Stimulated activated CD8-positive, alpha-beta memory T cell treated with anti-CD3 and anti-CD28 coated beads, Interleukin-7, amount 100 ng/mL, for 1 hour (primary cell): ENCODE measurements at places on chromosomes 6 and 20.
A peak's percentile ranks its signal among the peaks of the same experiment; 100 is the strongest.

GRCh38 chr6:71468841-71469700 is 180.5 kb downstream of the OGFRL1 start:
- no peak for DNase-seq

GRCh38 chr6:165543781-165544180 is 119.3 kb downstream of the PDE10A start:
- no peak for DNase-seq

GRCh38 chr6:109372130-109372529 is 10.1 kb downstream of the CD164 start:
- no peak for DNase-seq

DNA sequence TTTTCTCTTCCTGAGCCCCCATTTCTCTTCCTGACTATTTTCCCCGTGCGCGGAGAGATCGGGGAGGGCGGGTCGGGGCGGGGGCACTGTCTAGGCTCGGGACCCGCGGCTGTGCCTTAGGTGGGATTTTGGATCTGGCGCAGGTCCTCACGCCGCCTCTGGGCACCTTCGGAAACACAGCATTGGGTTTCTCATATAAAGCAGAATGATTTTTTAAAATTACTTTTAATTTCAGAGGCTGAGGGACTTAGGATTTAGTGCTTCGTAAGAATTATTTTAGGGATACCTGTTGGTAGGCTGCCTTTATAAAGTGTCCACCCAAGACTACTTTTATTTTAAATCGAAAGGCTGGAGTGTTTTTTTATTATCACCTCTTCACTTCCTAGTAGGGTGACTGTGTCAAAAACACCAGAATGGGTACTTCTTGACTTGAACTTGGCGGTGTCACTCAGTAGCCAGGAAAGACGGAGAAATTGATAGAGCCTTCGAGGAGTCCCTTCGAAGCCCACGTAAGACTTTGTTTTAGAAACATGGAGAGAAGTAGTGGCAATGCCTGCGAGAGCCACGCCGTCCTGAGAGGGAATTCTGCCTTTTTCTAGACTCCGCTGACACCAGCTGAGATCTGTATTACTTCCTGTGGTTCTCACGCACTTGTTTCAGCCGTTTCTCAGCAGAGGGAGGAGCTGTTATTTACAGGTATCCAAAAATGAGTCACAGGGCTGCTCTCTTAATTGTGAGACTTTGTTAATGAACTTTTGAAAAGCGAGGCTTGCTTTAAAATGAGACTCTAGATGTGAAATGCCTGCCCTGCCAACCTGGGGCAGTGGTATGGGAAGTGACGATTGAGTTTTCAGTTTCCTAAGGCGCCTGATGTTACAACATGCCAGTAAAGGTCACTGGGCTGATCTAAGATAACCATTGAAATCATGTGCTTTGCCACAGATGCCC is 667 bp downstream of the STX11 start:
- peak; percentile 32 for DNase-seq

DNA sequence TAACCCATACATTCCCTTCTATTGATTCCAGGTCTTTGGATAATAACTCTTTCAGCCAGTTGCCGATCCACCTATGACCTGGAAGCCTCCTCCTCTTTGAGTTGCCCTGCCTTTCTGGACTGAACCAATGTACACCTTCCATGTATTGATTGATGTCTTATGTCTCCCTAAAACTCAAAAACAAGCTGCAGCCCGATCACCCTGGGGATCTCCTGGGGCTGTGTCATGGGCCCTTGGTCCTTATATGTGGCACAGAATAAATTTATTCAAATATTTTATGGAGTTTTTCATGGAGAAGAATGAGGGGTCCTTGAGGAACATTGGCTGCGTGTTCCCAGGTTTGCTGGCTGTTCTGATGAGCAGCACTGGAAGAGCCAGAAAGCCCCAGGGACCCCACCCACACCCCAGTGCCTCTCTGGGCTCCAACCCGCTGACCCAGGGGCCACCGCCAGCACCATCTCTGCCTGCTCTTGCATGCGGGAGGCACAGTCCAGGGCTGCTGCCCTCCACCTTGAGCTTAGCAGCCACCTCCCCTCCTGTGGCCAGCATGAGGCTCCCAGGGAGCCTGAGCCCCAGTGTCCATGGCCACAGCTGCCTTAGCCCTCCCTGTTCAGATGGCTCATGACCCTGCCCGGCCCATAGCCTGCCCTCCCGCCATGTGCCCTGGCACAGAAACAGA is 36.5 kb upstream of the CST7 start:
- DNase-seq = no peak

DNA sequence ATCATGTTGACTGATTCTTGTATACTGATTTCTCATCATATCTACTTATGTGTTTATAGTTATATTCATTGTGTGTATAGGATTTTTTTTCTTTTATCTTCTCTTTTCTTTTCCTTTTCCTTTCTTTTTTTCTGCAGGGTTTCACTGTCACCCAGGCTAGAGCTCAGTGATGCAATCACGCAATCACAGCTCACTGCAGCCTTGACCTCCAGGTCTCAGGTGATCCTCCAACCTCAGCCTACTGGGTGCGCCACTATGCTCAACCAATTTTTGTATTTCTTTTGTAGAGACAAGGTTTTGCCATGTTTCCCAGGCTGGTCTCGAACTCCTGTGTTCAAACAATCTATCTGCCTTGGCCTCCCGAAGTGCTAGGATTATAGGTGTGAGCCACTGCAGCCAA is 1.6 kb upstream of the PBOV1 start:
- no peak for DNase-seq

- DNase-seq = no peak
Observed at GRCh38 chr6:33481192-33481591, 26.8 kb downstream of the ZBTB9 start.

DNA sequence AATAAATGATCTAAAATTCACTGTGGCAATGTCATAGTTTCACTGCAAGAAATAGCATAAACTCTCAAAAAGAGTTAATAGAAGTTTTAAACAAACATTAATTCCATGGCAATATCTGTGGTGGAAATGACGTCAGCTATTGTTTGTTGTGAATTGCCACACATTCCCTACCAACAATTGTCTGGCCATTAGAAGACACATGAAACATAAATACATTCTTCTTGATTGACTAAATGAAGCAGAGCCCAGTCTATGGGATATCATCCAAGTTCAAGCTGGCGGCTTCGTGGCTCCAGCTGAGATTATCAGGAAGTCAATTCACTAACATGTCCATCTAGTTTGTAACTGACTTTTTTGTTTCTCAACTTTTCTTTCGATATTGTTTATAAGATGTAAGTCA is 369.0 kb downstream of the ARHGAP18 start:
- no peak for DNase-seq

- DNase-seq = no peak
Observed at GRCh38 chr6:26493258-26493657, 6.8 kb upstream of the BTN1A1 start.

GRCh38 chr6:1865585-1865984 is 255.9 kb downstream of the FOXC1 start:
- no peak for DNase-seq

GRCh38 chr6:854406-855118 is 161.6 kb upstream of the EXOC2 start:
- no peak for DNase-seq

- no peak for DNase-seq
Observed at GRCh38 chr6:24829657-24830056, 30.9 kb upstream of the ARMH2 start.

DNA sequence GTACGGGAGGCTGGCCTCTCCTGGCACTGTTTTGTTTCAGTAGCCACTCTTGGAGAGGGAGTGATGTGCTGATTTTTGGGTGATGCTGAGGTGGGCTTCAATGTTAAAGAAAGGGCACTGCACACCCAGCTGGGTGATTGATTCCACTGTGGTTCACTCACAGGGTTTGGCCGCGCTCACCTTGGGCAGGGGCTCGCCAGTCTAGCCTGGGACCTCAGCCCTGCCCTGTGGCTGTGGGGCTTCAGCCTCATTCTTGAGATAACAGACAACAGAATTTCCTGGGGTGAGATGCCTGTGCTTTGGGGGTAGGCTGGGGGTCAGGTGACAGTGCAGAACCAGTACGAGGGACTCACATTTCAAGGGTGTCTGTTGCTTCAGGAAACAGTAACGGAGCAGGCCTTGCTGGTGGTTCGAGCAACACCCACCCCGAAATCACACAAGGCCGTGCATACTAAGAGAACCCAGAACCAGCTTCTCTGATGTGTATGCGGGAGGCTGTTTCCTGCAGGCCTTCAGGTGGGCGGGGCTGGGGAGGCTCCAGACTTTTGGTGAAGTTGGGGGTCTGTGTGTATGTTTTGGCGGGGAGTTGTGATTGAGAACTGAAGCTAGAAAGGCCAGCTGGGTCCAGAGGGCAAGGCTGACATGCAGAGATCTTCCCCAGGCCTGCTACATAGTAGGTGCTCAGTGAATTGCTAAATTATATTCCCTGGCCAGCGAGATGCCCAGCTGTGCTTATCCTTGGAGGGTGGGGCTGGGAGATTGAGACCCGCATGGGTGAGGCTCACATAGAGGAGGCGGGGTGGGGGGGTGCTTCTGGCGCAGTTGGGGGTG is 154.2 kb upstream of the RNF24 start:
- DNase-seq = no peak

- no peak for DNase-seq
Observed at GRCh38 chr6:90216072-90216977, 80.3 kb downstream of the BACH2 start.

DNA sequence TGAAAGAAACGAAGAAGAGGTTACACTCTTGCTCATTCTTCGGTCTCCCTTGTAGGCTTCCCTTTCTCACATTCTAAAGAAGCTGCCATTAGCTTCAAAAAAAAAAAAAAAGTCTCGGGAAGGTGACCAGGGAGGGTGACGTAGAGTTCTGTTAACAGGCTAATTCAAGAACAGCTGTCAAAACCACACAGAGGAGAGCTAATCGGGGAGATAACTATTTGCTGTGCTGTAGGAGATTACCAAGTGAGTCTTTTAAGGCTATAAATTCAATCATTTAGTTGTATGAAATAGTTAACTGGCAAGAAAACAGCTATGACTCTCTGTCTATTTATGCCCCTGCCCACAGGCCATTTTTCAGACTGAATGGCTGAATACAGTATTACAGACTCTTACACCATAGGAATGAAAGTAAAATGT is 256.8 kb downstream of the SYNE1 start:
- DNase-seq = no peak

DNA sequence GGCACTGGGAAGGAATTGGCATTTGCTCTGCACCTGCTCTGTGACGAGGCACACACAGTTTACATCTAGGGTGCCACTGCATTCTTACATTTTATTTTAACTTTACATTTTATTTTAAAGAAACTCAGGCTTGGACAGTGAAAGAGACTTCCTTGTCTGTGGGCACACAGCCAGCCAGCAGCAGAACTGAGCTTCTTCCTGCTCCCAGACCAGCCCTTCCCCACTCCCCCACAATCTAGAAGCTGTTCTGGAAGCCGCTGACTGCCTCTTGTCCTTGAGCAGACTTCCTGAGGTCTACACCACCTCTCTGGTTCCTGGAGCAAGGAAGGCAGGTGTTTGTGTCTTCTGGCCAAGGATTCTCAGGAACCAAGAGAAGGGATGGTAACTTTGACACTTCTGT is 27.9 kb upstream of the CD93 start:
- no peak for DNase-seq

DNA sequence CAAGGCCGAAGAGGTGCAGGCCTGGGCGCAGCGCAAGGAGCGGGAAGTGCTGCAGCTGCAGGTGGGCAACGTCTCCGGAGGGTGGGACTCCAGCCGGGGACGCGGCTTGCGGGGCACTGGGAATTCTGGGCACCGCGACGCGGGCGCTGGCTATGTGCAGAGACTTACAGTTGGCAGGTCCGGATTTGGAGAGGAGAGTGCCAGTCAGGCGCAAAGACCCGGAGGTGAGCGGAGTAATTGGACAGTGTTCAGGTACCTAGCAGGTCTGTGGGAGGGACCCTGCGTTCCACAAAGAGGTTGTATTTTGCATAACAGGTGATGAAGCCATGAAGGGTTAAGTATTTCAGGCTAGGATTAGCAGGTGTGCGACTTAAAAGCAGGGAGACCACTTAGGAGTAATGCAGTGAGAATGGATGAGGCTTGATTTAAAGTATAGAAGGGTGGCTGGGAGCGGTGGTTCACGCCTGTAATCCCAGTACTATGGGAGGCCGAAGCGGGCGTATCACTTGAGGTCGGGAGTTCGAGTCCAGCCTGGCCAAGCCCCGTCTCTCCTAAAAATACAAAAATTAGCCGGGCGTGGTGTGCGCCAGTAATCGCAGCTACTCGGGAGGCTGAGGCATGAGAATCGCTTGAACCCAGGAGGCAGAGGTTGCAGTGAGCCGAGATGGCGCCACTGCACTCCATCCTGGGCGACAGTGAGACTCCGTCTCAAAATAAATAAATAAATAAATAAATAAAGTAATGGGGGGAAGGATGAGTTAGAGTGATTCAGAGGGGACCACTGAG is 1.0 kb downstream of the MRPS26 start:
- DNase-seq = no peak

DNA sequence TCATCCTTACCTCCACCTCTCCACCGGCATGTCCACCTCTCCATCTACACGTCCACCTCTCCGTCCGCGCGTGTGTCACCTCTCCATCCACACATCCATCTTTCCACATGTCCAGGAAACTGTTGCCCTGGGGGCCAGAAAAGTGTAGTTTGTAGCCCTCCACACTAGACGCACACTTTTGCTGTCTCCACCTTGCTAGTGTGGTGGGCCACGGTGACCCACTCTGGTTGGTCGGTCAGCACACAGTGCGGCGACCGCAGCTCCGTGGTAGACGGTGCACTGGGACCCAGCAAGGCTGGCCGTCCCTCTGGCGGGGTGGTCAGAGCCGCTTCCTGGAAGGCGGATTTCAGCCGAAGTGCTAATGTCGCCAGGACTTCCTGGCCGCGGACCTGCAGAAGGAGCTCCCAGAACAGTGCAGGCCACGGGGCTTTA is 268.6 kb downstream of the DLL1 start:
- DNase-seq = no peak

DNA sequence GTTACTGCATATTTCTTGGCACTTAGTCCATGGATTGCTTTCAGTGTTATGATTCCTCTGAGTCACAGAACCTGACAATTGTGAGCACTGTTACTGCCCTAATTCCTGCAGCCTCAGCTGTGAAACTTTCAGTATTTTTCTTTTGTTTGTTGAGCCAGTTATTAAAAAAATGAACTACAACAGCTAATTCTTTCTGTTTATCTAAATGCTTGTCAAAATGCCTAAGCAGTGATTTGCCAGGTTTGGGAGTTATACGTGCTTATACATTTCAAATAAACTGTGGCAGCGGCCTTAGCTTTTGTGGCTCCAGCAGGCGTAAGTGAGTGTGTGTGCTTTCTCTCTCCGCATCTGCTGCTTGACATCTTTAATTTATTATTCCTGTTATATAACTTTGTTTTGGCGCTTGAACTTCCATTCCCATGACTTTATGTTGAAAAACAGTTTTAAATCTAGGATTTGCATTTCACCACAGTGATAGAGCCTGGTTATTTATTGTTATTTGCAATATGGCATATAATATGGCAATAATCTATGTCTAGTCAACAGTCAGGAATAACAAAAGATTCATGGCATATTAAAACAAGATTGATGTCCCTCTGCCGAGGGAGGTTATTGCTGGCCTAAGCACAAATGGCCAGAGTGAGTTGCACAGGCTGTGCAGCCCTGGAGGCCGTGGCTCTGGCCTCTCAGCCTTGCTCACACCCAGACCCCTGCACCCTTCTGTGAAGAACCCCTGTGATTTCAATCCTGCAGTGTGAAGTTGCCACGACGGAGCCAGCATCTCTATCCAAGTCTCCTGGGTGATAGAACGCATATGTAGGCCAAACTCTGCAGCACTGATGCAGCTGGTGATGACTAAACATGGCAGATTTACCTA is 303.4 kb downstream of the THBS2 start:
- DNase-seq = no peak

- no peak for DNase-seq
Observed at GRCh38 chr6:55450005-55450404, 122.7 kb downstream of the GFRAL start.
